Progenitor cell of endocrine pancreas (in vitro differentiated cells): ENCODE measurements at places on chromosomes 16 and 17. TPM values are rescaled to one million over a fixed set of nuclear protein-coding genes. Genes with fewer than 3 reads are reported as not detected.

- no peak for DNase-seq
These were observed 1.6 kb upstream of the DECR2 start for GRCh38 chr16:400061-400591.

GRCh38 chr17:31095236-31096105 is 694 bp downstream of the NF1 start:
- peak; percentile 51 for DNase-seq

GRCh38 chr17:42562388-42563142 is 617 bp downstream of the COASY start:
- DNase-seq = no peak

DNA sequence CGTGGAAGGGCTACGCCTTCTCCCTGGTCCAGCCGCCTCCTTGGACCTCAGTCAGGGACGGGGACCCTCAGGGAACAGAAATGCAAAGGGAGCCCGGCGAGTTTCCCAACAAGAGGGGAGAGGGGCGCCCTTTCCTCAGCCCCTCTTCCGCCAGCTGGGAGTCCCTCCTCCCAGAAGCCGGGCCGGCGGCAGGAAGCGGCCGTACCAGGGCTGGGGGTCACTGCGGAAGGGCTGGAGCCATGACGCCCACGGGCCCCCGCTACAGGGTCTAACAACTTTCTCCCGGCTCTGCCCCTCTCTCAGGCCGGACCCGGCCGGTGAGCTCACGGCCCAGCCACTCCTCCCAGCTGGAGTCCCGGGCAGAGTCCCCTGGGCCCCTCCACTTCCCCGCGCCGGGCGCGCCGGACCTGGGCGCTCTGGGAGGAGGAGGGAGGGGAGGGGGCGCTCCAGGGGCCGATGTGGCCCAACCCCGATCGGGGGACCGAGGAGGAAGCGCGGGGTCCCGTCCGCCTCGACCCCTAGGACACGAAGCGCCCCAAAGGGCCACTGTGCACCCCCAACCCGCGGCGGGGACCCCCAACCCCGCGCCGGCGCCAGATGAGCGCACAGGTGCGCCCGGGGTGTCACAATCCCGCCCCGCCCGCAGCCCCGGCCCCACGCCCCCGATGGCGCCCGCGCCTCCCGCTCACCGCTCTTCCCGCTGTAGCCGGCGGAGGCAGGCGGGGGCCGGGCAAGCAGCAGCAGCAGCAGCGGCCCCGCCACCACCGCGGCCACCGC is 578 bp downstream of the PGAP6 start:
- no peak for DNase-seq

Gene NAGS
- 0.69 and 0.89 TPM in 2 replicates for total RNA-seq

Gene TBC1D24
- total RNA-seq = 23.3 and 23.8 TPM in 2 replicates

Gene LITAFD
- not detected in 2 replicates for total RNA-seq
